ENCODE measurements at places on chromosomes 5 and 9.

GRCh38 chr5:135127439-135128240 is 93.6 kb upstream of the PITX1 start:
- DNase-seq, result no peak

DNA sequence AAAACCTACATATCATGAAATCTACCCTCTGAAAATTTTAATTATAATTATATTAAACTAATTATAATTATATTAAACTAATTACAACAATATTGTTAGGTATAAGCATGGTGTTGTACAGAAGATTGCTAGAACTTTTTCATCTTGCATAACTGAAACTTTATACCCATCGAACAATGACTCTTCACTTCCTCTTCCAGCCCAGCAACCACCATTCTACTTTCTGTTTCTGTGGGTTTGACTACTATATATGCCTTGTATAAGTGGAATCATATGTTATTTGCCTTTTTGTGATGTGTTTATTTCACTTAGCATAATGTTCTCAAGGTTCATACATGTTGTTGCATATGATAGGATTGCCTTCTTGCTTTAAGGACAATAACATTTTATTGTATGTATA is 274.2 kb upstream of the CCNH start:
- no peak for DNase-seq

DNA sequence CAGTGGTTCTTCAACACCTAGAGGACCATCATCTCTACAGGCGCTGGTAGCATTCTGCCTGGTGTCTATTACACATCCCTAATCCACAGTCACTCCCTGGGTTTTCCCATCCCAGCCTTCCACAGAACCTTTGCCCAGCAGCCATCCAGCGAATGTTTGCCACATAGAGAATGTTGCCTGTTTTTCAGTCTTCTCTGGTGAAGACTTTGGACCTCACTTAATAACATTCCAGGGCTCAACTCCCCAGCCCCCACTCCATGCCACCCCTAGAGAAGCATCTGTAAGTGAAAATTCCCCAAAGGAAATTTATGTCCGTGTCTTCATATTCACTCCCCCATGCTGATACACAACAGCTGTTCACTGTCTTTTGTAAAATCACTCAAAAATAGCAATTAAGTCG is 249.6 kb downstream of the AOPEP start:
- DNase-seq, result no peak

DNA sequence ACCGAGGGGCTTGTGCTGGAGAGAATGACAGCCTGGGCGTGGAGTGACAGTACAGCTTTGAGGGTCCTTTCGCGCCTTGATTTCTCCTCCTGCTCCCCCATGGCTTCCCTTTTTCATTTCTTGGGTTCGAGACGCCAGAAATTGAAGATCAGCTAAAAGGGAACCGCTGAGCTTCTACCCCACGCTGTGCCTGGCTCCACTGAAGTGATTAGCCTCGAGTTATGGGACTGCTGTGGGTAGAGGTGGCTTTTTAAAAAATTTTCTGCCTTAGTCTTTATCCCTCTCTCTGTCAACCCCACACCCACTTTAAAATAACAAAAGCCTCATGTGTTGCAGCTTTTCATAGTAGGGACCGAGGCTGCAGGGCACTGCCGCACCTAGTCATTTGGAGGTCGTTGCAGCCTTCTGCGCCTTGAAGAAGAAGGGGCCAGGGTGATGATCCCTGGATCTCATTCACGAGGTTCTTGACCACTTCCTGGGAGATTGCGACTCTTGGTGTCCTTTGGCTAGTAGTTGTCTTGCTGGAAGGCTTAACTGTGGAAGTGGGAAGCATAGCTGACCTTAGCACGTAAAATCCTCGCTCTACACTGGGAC is 603 bp downstream of the PPIP5K2 start:
- DNase-seq, result no peak

GRCh38 chr5:167899490-167900070 is 391.9 kb upstream of the WWC1 start:
- DNase-seq, result no peak

GRCh38 chr5:35963381-35963843 is 25.0 kb upstream of the CAPSL start:
- no peak for DNase-seq

DNA sequence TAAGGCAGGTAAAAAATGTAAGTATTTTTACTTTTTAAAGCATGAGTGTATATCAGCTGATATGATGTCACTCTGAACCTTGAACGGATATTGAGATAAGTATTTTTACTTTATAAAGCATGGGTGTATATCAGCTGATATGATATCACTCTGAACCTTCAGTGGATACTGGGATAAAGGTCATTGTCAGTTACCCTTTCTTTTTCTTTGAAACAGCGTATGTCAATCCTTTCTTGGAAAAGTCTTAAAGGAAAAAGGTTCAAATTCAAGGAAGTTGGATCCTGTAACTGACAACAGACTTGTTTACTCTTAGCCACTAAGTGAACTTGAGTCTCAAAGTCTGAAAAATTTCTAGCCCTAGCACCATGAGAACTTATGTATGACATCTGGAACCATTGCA is 61.7 kb upstream of the IFNK start:
- no peak for DNase-seq

GRCh38 chr9:126222363-126222834 is 104.2 kb upstream of the MVB12B start:
- no peak for DNase-seq

GRCh38 chr9:123391946-123392345 is 35.9 kb downstream of the CRB2 start:
- no peak for DNase-seq

GRCh38 chr9:126233913-126234525 is 92.6 kb upstream of the MVB12B start:
- DNase-seq, result no peak

GRCh38 chr9:134004881-134005280 is 12.8 kb upstream of the VAV2 start:
- DNase-seq, result no peak

GRCh38 chr5:100654895-100655294 is 119.7 kb downstream of the FAM174A start:
- no peak for DNase-seq

DNA sequence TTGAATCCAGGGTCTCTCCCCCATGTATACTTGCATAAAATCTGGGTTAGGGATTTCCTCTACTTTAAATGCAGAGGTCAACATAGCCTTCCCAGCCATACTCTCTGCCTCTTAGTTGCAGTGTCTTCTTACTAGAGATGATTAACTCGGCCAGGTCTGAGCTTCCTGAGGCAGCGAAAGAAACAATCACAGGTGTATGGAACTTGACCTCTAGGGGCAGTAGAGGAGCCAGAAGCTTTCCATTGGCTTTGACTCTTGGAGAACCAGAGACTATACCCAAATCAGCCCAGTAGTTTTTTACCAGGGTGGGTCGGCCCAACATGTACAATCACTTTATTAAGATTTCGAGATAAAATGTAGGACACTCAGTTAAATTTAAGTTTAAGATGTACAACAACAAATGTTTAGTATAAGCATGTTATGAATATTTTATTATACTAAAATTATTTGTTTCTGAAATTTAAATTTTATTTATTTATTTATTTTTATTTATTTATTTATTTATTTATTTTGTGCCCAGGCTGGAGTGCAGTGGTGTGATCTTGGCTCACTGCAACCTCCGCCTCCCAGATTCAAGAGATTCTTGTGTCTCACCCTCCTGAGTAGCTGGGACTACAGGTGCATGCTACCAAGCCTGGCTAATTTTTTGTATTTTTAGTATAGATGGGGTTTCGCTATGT is 48.0 kb upstream of the DMRT3 start:
- DNase-seq, result no peak

- no peak for DNase-seq
Measured at GRCh38 chr5:1474866-1475543, 29.8 kb upstream of the SLC6A3 start.

DNA sequence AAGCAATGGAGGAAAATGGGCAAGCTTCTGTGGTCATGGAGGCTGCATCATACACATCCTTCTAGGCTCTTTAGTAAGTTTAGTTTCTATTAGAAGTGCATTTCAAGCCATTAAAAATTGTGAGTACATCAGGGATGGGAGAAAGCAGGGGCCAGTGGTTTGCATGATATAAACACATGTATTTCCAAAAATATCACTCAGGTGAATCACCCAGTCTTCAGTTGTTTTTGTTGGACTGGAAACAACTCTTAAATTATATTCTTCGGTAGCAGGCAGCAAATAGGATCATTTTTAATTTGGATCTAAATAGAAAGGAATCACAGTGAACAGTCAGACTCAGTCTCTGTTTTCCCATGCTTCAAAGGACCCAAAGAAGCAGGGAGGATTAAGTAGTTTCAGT is 657.9 kb downstream of the TLR4 start:
- DNase-seq, result no peak

- no peak for DNase-seq
Measured at GRCh38 chr5:180088561-180088960, 17.0 kb upstream of the RNF130 start.

DNA sequence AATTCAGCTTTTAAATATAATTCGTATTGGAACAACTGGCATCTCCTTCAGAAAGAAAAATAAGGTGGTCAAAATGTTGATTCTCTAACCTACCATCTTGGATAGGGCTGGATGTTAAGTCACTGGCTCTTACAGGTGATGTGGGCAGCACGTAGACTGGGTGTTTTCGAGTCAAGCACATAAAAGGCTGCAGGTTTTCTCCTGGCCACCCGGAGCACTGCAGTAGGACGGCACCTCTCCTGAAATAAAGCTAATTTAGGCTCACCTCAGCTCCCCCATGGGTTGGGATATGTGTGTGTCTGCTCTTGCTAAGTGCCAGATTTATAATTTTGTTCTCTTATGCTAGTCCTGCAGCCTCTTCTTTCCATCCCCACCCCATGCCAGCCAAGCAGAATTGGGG is 80.3 kb downstream of the IQGAP2 start:
- DNase-seq, result no peak
